ENCODE measurements at places on chromosomes 12 and 14. TPM values are rescaled to one million over a fixed set of nuclear protein-coding genes. Genes with fewer than 3 reads are reported as not detected.

DNA sequence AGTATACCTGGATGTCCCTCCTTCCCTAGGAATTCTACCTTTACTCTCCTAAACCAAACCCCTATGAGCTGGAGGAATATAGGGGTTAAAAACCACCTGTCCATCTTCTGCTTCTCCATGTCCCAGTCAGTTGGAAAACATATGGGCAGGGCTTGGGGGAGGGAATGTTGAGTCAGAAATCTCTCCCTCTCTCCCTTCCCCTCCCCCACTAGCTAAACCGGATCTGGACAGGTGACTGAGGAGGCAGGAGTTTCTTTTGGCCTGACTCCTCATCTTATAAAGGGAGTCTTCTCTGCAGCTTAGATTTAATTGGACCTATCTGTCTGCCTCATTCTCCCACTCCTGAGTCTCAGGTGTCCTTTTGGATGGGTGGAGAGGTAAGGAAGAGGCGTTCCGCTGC lies 6.1 kb downstream of the ERBB3 start:
- no peaks in the 10 kb centered on the region for H3K4me1 ChIP-seq
- peaks cover 9% of the 10 kb centered on the region for H3K27me3 ChIP-seq
- no peak overlapping the region for H3K4me3 ChIP-seq
- DNase-seq: no peak
- H3K27ac ChIP-seq: no peak overlapping the region

DNA sequence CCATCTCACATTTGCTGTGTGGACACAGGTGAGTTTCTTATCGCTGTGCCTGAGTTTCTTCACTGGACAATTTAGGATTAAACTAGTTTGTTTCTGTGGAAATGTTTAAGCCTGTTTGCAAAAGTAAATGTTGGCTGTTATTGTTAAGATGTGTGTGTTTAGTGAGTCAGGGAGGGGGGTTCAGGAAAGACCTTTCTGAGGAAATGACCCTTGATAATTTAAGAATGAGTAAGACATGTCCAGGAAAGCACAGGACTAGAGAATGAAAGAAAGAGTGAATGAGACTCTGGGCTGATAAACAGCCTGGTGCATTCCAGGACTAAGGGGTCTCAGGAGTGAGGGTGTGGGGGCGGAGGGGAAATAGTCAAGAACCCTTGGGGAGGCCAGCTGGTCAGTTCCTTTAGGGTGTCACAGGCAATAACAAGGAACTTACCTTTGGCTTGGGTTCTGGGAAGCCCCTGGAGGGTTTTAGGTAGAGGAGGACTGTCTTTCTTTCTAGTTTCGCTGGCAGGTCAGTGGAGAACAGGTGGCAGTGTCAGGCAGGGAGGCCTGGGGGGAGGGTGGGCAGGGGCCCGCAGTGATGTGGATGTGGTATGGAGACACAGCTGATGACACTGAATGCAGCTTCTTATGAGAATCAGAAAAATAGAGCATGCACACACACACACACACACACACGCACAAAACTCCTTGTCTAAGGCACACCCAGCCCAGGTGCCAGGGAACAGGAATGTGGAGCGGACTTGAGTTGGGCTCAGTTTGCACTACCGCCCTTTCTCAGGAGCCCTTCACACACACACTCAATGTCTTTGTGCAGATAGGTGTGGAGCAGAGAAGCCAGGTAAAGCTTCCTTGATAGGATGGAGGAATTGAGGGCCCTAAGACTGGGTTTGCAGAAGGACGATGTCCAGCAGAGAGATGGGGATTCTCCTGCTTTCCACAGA lies 1005.5 kb downstream of the VRK1 start:
- H3K27ac ChIP-seq: no peak overlapping the region
- peaks cover 2% of the 10 kb centered on the region for H3K36me3 ChIP-seq

- no peak overlapping the region for H3K4me3 ChIP-seq
- no peak for DNase-seq
- no peaks in the 10 kb centered on the region for H3K36me3 ChIP-seq
Observed at GRCh38 chr12:23236066-23236780, 611.3 kb downstream of the ETNK1 start.

DNA sequence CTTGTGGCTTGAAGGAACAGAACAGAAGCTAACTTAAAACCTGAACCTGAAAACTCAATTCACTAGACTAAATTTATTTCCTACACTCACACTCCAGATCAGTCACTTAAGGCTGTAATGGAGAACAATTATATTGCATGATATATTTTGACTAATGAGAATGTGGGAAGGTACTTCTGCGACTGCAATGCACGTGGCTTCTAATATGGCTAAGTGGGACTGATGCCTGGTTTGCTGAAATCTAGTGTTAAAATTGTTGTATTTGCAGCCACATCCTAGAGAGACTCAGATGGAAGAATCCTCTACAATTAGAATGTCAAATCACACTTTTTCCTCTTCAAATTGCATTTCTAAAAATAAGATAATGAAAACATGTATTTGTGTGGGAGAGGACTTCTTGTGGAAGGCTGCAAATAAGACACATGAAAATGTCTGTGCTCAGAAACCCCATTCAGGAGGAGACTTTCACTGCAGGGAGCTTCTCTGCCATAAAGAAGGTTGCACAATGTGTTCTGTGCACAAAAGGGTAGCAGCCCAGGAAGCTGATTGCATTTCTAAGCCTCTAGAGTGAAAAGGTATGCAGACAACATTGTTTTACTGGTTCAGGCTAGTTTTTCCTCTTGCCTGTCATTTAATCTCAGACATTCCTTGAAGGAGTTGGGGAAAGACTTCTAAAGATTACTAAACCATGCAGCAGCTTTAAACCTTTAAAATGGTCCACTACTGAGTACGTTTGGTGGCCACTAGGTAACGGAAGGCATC lies 224.3 kb downstream of the NEDD1 start:
- H3K27me3 ChIP-seq: peaks cover 3% of the 10 kb centered on the region
- H3K4me1 ChIP-seq: no peaks in the 10 kb centered on the region
- H3K27ac ChIP-seq: no peak overlapping the region
- DNase-seq: no peak

DNA sequence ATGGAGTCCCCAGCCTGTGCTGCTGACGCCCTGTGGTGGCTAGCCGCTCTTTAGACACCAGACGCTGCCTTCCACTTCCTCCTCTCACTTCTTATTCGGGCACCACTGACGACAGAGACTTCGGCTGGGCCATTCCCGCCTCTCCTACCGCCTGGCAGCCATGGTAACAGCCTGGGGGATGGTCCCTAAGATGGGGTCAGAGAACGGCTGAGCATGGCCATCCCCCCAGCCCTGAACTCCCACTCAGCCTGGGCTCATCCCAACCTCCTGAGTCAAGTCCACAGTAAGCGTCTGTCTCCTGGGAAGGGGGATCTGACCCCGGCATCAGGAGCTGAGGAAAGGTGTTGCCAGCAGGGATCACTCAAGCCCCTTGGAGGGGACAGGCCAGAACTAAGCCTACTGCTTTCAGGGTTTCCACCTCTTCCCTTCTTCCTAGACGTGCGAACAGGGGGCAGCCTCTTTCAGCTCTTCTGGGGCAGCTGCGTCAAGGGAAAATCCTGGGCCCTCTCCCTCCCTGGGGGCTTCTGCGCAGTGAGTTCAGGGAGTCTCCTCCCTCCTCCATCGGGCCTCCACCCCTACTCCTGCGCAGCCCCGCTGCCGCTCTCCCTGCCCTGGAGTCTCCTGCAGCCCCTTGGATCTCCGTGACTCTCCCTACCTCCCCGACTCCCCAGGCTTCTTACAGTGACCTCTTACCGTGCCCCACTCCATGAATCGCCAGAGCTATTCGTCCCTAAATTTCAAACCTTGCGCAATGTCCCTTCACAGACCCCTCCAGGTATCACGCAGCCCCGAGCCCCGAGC lies 643 bp upstream of the TAMALIN start:
- H3K27me3 ChIP-seq: peaks cover 4% of the 10 kb centered on the region
- peak overlapping the region; percentile 84 for H3K4me3 ChIP-seq
- H3K4me1 ChIP-seq: peaks cover 20% of the 10 kb centered on the region
- H3K27ac ChIP-seq: peak overlapping the region; percentile 38
- no peak for DNase-seq
- H3K36me3 ChIP-seq: peaks cover 7% of the 10 kb centered on the region

DNA sequence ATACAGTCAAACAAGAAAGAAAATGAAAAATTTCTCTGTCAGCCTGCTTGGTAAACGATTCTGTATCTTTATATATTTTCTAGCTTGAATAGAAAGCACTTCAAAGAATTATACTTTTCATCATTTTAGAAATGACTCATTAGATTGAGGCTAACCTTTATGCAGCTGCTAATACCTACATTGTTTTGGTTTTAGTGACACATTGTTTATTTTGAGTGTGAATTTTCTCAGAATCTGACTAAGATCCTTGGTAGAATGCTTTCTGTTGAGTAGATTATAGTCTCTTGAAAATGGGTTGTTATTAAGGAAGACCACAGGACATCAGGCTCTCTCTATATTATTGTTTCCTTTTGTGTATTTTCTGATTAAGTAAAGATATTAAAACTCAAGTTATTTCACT lies at the start of gene PMCH:
Gene PMCH, minus strand, starts transcription at position 45 of the 400 bp plus-strand sequence. CDS start 63 bp downstream, outside the sequence.
- H3K27me3 ChIP-seq: no peaks in the 10 kb centered on the region
- peak within 1 kb of the TSS; percentile 51 for H3K27ac ChIP-seq
- H3K4me1 ChIP-seq: peaks cover 8% of the 10 kb centered on the region

- no peaks in the 10 kb centered on the region for H3K4me1 ChIP-seq
- no peaks in the 10 kb centered on the region for H3K27me3 ChIP-seq
- H3K27ac ChIP-seq: no peak overlapping the region
- no peak for DNase-seq
- no peak overlapping the region for H3K4me3 ChIP-seq
- no peaks in the 10 kb centered on the region for H3K36me3 ChIP-seq
Observed at GRCh38 chr12:99453836-99454538, 193.6 kb upstream of the GARIN6 start.

DNA sequence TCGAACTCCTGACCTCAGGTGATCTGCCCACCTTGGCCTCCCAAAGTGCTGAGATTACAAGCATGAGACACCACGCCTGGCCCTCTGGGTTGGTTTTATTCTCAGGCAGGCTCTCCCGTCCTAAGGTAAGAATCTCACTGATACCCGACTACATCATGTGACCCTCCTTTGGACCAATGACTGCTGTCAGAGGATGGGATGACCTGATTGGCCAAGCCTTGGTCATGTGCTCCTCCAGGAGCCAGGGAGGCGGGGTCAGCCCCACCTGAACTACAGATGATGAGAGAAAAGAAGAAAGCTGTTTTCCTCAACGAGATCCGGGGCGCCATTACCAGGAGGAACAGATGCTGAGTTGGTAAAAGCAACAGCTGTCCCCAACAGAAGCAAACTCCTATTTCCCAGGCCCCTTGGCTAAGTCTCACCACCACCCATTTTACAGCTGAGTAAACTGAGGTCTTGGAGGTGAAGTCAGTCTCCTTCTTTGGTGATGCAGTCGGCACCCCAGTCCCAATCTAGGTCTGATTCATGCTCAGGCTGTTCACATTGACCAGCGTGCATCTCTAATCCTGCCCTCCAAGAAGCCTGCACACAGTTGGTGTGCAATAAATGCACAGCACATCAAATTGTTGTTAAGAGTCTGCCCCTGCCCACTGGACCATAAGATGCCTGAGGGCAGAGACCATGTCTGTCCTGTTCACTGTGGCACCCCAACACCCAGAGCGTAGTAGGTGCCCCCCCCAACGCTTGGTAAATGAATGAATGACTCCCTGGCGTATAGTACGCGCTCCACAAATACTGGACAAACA lies 118.8 kb downstream of the SCARB1 start:
- no peak for DNase-seq
- H3K27me3 ChIP-seq: peaks cover 33% of the 10 kb centered on the region
- H3K4me1 ChIP-seq: peaks cover 23% of the 10 kb centered on the region
- H3K27ac ChIP-seq: no peak overlapping the region

GRCh38 chr14:50835280-50835679 lies 4.3 kb upstream of the NIN start:
- H3K27ac ChIP-seq: peak overlapping the region; percentile 25
- no peak overlapping the region for H3K4me3 ChIP-seq
- no peak for DNase-seq
- peaks cover 51% of the 10 kb centered on the region for H3K4me1 ChIP-seq
- H3K27me3 ChIP-seq: no peaks in the 10 kb centered on the region

GRCh38 chr14:34365309-34365915 lies 96.6 kb downstream of the SPTSSA start:
- H3K36me3 ChIP-seq: no peaks in the 10 kb centered on the region
- no peak for DNase-seq
- H3K27me3 ChIP-seq: peaks cover 24% of the 10 kb centered on the region
- H3K4me1 ChIP-seq: no peaks in the 10 kb centered on the region
- no peak overlapping the region for H3K27ac ChIP-seq

GRCh38 chr12:102548543-102548942 lies 68.2 kb upstream of the IGF1 start:
- no peaks in the 10 kb centered on the region for H3K36me3 ChIP-seq
- no peak overlapping the region for H3K4me3 ChIP-seq
- H3K27me3 ChIP-seq: peaks cover 12% of the 10 kb centered on the region
- no peak overlapping the region for H3K27ac ChIP-seq

DNA sequence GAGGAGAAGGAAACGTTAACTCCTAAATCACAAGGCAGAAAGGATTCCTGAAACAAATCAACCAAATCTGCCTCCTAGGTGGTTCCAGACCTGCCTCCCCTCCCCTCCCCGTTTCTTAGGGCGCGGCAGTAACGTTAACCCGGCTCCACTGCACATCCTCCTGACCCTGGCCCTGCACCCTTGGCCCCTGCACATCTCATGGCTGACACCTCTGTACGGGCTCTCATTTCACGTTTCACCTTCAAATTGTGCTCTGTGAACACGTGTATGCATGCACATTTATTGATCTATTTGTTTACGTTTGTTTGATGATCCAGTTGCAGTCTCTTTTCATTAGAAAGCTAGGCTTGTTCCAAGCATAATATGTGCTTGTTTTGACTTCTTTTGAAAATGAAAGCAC lies 358.1 kb downstream of the ADGRD1 start:
- H3K27ac ChIP-seq: no peak overlapping the region
- DNase-seq: no peak
- peaks cover 3% of the 10 kb centered on the region for H3K4me1 ChIP-seq

- H3K4me3 ChIP-seq: no peak overlapping the region
- no peak for DNase-seq
- peaks cover 4% of the 10 kb centered on the region for H3K36me3 ChIP-seq
Observed at GRCh38 chr14:97719931-97720330, 922.7 kb downstream of the VRK1 start.

DNA sequence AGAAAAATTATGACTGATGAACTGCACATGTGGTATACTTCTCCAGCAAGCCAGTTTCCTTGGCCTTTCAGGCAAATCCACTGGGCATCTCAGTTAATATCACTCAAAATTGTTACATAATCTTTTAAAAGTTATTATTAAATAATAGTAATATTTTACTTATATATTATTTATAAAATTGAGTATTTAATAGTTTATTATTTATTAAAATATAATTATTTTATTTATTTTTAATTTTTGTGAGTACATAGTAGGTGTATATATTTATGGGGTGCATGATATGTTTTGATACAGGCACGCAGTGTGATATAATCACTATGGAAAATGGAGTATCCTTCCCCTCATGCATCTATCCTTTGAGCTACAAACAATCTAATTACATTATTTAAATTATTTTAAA lies 384.1 kb upstream of the LRFN5 start:
- H3K27ac ChIP-seq: no peak overlapping the region
- no peaks in the 10 kb centered on the region for H3K36me3 ChIP-seq
- no peaks in the 10 kb centered on the region for H3K4me1 ChIP-seq
- DNase-seq: no peak

Gene INSM2
- not detected for total RNA-seq

Gene SCNN1A
- total RNA-seq: 3.7 TPM

Gene ASIC1
- total RNA-seq: 10.8 TPM

Gene MFAP5
- total RNA-seq: not detected

Gene PIP4K2C
- 18.5 TPM for total RNA-seq

Gene DHH
- not detected for total RNA-seq

Gene CLEC1A
- total RNA-seq: not detected

Gene ARG2
- 10.2 TPM for total RNA-seq

Gene CYP46A1
- total RNA-seq: 0.18 TPM

Gene SCN8A
- total RNA-seq: 0.93 TPM
